ENCODE measurements at places on chromosomes 7 and 10.
A peak's percentile ranks its signal among the peaks of the same experiment; 100 is the strongest.

- no peak for DNase-seq
Observed at GRCh38 chr7:33754933-33755928, 150.1 kb upstream of the BMPER start.

- no peak for DNase-seq
Observed at GRCh38 chr10:50063100-50063499, 4.7 kb upstream of the WASHC2A start.

- DNase-seq, result no peak
Observed at GRCh38 chr7:158956805-158957509, 100.6 kb downstream of the DYNC2I1 start.

- DNase-seq, result peak; percentile 3
Observed at GRCh38 chr7:144670218-144670617, 165.6 kb downstream of the TPK1 start.

- DNase-seq, result no peak
Observed at GRCh38 chr10:24893127-24893526, 59.3 kb downstream of the PRTFDC1 start.

- peak; percentile 65 for DNase-seq
Observed at GRCh38 chr7:106022193-106022821, 59.2 kb downstream of the CDHR3 start.

DNA sequence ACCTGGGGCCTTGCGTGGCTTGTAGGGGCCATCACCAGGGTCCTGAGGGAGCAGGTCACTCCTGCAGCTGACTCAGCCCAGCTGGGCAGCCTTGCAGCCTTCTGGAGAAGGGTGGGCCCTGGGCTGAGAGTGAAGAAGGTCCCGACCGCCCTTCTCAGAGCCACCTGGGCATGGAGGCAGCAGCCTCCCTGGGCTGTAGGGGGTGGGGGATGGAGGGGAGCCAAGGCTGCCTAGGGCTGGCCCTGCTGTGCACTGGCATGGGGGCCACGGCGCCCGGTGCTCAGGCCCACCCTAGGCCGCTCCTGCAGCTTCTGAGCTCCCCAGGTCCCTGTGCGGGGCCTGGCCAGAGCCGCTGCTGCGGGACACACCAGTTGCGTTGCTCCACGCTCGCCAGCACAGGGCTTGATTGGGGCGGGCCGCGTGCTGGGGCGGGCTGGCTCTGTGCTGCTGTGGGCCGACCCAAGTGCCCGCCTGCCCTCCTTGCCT is 63.6 kb upstream of the NKX6-2 start:
- DNase-seq, result no peak

DNA sequence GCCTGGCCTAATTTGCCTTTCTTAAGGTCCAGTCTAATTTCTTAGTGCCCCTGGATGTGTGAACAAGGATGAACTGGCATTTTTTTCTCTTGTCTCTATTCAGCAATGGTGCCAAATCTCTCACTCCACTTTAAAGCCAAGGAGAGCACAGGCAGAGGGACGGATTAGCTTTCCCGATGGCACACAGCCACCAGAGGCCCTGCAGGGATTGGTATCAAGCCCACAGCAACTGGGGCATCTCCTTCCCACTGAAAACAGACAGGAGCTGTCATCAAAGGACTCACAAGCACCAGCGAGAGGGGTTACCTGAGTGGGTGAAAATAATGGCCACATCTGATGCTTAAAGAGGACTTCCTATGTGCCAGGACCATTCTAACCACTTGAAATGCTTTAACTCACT is 83.1 kb downstream of the ITIH5 start:
- no peak for DNase-seq

DNA sequence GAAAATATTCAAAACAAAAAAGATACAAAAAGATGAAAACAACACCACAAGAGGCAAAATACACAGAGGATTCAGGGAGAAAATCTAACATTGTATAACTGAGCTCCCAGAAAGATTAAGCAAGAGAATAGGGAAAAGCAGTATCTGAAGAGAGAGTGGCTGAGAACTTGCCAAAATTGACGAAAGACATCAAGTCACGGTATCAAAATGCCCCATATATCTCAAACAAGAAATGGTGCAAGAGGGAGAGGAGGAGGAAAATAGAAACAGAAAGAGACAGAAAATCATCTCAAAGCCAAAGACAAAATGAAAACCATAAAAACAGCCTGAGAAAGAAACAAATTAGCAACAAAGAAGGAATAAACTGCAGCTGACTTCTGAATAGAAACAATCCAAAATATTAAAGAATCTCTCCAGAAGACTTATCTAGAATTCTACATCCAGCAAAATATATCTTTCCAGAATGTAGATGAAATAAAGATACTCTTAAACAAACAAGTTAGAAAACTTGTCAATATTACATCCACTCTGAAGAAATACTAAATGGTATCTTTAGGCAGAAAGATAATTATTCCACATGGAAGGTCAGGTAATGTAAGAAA is 5.5 kb downstream of the USP6NL start:
- DNase-seq, result no peak

- DNase-seq, result no peak
Observed at GRCh38 chr7:91543646-91544045, 279.4 kb downstream of the FZD1 start.

GRCh38 chr7:112987171-112987570 is 99.5 kb downstream of the GPR85 start:
- DNase-seq, result no peak

- peak; percentile 15 for DNase-seq
Observed at GRCh38 chr7:134364619-134365037, 47.9 kb upstream of the SLC35B4 start.

- no peak for DNase-seq
Observed at GRCh38 chr7:141708351-141708750, at the start of gene WEE2. Gene WEE2, plus strand, starts transcription at chr7:141708353. Its CDS starts 406 bp downstream, at chr7:141708759.

DNA sequence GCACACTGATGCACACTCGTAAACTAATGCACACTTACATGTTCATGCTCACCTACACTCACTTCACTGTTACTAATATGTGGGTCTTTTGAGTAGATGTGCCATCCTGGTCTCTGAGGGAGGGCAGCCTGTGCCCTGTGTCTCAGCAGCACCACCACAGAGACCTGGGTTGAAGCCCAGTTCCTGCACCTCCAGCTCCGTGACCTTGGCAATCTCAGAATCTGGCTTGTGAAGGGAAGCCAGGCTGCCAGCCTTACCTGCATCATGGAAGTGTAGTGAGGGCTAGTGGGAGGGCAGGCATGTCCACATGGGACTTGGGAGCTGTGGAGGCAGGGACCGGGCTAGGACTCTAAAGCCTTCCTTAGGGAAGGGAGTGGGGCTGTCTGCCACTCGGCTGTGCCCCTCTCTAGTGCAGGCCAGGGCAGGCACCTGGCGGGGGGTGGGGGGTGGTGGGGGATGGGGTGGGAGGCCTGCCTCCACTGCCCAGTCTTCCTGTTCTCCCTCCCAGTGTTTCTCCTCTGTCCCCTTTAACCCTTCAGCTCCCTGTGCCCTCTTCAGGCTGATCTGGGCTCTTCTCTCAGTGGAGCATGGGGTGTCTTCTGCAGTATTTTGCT is 8.1 kb downstream of the ADCY1 start:
- no peak for DNase-seq

DNA sequence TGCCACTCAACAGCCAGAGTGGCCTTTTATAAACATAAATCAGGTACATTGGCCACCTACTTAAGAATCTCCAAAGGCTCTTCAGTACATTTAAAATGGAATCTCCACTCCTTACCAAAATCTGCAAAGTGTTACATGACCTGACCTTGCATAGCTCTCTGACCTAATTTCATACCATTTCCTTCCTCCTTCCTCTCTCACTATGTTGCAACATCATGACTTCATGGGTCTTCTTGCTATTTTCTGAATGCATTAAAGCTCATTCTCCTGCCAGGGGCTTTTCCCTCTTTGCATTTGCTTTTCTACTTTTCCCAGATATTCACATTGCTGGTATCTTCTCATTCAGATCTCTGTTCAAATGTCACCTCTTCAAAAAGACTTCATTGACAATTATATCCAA is 22.1 kb upstream of the PPP1R17 start:
- no peak for DNase-seq

DNA sequence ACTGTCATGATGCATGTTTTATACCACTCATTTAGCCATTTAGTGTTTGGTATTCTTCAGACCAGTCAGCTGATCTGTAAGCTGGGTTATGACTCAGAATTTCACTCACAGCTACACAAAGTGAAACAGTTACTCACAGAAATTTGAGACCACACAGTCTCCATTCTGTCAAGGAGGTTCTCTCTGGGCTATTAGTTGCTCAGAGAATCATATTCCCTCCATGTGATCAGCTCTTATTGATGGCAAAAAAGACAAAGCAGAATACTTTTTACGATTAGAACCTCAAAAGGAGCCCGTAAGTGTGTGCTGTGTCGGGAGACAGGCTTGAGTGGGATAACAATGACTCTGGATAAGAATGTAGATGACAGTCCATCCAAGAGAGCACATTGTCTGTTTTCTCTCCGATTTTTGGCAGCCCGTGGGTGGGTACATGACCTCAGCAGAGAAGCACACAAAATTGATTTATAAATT is 277.6 kb upstream of the SORCS1 start:
- DNase-seq, result peak; percentile 66

- no peak for DNase-seq
Observed at GRCh38 chr10:18980089-18980629, 68.4 kb upstream of the MALRD1 start.

DNA sequence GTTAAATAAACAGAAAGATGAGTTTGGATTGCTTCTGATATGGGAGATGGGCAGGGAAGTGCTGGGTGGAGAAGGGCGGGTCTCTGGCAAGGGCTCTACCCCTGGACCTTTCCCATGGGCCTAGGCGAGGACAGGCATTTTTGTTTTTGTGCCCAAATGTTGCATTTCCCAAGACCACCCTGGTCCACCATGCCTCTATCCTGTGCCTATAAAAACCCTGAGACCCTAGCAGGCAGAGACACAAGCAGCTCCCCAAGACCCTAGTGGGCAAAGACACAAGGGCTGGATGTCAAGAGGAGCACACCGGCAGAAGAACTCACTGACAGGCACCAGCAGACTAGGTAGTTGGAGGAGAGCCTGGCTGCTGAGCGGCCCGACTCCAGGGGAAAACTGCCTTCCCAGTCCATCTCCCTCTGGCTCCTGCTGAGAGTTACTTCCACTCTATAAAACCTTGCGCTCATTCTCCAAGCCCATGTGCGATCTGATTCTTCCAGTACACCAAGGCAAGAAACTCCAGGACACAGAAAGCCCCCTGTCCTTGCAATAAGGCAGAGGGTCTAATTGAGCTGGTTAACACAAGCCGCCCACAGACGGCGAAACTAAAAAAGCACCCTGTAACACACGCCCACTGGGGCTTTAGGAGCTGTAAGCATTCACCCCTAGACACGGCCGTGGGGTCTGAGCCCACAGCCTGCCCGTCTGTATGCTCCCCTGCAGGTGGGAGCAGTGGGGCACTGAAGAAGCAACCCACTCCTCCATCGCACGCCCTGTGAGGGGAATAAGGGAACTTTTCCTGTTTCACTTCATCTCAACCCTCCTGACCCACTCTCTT is 291.4 kb downstream of the PTPRN2 start:
- DNase-seq, result no peak

- peak; percentile 76 for DNase-seq
Observed at GRCh38 chr7:33807779-33808482, 97.4 kb upstream of the BMPER start.

DNA sequence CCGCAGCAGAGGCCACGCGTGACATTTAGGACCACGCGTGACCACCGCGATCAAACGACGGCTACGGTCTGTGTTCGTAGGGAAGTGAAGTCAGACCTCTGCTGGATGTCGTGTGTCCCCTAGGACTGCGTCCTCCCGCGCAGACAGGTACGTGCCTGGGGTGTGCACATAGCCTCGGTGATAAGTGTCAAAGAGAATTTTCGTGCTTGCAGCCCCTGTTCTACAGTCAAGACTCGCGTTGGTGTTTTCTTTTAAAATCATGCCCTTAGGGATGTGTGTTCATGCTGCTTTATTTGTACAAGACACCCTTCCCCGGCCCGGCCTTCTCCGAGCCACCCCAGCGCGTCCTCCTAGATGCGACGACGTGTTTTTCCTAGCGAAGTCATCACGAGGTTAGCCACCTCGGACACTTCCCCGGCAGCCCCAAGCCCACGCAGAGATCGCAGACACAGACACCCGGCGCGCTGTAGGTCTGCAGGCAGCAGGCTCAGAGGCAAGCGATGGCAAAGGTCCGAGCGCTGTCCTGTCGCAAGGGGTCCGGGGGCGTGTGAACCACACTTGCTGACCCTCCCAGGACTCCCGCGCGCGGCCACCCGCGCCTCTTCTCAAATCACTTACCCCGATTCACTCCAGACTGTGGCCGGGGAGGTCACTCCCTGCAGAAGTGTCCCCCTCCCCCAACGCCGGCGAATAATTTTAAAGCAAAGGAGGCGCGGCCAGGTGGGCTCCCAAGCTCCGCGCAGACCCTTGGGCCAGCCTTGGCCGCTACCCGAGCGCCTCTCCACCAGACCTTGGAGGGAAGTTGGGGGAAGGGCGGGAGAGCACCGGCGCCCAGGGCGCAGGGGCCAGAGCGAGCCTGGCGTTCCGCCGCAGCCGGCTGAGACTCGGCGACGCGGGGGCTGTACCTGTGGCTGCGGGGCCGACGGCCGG is 552 bp downstream of the MKX start:
- DNase-seq, result no peak

DNA sequence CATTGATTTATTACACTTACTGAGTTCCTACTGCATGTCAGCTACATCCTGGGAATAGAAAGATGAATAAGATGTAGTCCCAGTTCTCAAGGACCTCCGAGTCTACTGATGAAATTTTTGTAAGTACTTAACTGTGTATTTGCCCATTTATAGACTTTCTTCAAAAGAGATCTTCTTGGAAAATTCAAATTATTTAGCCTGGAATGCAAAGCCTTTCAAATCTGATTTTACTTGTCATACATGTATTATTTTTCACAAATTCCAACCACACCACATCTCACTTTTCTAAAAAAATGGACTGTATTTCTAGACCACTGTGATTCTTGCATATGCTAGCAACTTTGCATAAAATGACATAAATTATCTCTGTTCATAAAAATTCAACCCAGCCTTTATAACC is 581.3 kb downstream of the ATRNL1 start:
- DNase-seq, result peak; percentile 82
